ENCODE measurements at places on chromosomes 11 and 22. TPM values are rescaled to one million over a fixed set of nuclear protein-coding genes. Genes with fewer than 3 reads are reported as not detected.

Gene FDX1
- total RNA-seq, result 5.4 TPM

Gene MIOX
- 4.0 TPM for total RNA-seq

Gene GRAP2
- total RNA-seq, result not detected

Gene C11orf91
- not detected for total RNA-seq

Gene LINC01488
- not detected for total RNA-seq

Gene JAML
- total RNA-seq, result not detected

Gene SCT
- total RNA-seq, result not detected

Gene TEX12
- total RNA-seq, result not detected

Gene TALDO1
- total RNA-seq, result 182 TPM

Gene PTPRJ
- total RNA-seq, result 2.4 TPM

Gene F2
- total RNA-seq, result 0.29 TPM

Gene POGLUT3
- 2.4 TPM for total RNA-seq

Gene HEPHL1
- total RNA-seq, result not detected

Gene CSF2RB
- total RNA-seq, result not detected

Gene RIMBP3C
- 0.22 TPM for total RNA-seq

Gene EXPH5
- 0.44 TPM for total RNA-seq

Gene GGTLC2
- not detected for total RNA-seq
